Thoracic aorta (tissue), 2 donors: ENCODE measurements at places on chromosomes 6 and 20. TPM values are rescaled to one million over a fixed set of nuclear protein-coding genes. Genes with fewer than 3 reads are reported as not detected.

DNA sequence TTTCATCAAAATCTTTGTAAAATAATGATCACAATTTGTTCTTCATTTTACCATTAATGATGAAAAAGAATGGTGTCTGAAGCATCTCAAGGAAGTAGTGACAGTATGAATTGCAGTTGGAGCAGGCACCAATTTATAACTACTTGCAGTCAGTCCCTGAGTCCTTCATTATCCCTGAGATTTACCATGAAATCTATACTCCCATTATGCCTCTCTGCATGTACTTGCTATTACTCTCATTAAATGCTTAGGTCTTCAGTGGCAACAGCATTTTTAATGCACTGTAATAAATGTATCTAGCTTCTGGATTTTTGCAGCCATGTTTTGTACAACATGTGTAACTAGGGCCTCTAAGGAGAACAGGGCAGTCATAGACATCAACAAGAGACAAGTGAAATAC lies 708.8 kb downstream of the EYS start:
- DNase-seq: no peak

DNA sequence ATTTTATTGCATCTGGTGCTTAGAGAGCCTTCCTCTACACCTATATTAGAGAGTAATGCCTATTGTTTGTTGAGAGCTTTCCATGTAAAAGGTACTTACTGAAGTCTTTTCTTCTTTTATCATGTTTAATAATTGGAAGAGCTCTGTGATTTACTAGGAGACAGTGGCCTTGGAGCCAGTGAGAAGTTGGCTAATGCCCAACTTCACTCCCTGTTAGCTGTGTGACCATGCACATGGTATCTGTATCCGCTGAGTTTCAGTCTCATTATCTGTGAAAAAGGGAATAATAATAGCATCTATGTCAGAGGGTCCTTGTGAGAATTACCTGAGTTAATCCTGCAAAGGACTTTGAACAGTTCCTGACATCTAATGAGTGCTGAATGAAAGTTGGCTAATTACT lies 105.0 kb downstream of the CD109 start:
- no peak for DNase-seq

DNA sequence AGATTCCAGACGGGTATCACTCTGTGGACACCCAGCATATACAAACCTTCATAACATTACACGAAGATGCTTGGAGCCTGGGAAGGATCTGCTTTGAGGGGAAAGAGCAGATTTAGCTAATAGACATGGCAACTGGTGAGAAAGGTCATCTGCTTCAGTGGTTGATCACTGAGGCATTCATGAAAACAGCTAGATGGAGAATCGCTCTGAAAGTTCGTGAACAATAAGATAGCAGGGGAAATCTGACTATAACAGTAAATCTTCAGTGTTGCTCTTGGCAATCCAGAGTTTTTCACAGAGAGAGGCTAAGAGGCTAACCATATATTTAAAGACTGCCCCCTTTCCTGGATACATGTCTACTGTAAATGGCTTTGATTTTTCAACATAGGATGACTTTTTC lies 245.3 kb downstream of the FARS2 start:
- no peak for DNase-seq

GRCh38 chr6:154382740-154383139 lies 26.1 kb upstream of the IPCEF1 start:
- DNase-seq: no peak

DNA sequence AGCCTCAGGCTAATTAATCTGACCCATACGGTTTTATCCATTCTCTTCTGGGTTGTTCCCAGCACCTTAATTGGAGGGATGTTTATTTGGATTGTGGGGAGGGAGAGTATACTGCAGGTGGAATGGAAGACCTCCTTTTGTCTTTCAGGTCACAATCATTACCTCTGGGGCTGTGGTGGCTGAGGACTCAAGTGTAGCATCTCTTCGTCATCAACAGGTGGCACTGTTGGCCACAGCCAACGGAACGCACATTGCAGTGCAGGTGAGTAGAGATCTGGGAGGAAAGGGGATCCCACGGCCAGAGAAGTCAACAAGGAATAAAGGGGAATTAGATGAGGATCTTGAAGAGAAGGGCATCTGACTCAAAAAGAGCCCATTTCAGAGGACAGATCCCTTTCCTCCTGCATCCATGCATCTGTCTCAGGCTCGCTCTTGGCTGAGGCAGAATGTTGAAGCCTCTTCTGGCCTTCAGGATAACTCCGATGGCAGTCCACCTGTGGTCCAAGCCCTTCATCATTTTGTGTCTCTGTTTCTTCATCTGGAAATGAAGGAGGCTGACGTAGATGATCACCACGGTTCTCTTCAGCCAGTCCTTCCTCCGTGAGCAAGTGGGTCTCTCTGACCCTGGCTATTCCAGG lies 3.2 kb upstream of the DEF6 start:
- no peak for DNase-seq

- no peak for DNase-seq
These were observed 14.9 kb upstream of the HDDC2 start for GRCh38 chr6:125316621-125317020.

GRCh38 chr6:126337323-126337722 lies 2.6 kb upstream of the CENPW start:
- no peak for DNase-seq

DNA sequence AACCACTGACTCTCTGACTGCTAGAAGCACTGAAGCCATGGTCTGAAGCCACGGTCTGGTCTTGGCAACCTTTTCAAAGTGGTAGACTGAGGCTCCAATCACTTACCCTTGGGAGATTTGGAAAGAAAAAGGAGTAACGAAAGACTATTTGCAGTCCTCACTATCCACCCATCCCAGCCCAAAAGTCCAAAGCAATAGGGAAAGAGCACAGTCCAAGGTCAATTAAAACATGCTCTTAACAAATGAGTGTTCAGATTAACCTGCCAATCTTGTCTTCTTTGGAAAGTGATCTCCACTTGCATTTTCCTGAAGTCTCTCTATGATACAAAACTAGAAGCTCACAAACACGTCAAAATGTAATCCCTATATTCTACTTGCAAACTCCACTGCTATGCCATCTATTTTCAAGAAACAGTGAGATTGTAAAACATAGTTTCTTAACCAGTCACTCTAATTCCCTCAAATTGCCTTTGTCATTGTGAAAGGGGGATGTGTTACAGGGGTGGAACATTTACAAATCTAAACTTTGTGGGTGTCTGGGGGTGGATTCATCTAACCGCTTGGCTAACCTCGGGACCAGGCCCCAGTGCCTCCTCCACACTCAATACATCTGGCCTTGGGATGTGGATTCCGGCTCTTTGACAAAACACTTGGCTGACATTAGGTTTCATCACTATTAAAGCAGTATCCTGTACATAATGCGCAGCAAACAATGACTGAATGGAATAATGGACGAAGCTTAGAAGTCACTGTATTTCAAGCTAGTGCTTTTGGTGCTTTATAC lies 56.4 kb downstream of the B4GALT5 start:
- no peak for DNase-seq

GRCh38 chr6:112279031-112279935 lies 24.9 kb upstream of the LAMA4 start:
- no peak for DNase-seq

DNA sequence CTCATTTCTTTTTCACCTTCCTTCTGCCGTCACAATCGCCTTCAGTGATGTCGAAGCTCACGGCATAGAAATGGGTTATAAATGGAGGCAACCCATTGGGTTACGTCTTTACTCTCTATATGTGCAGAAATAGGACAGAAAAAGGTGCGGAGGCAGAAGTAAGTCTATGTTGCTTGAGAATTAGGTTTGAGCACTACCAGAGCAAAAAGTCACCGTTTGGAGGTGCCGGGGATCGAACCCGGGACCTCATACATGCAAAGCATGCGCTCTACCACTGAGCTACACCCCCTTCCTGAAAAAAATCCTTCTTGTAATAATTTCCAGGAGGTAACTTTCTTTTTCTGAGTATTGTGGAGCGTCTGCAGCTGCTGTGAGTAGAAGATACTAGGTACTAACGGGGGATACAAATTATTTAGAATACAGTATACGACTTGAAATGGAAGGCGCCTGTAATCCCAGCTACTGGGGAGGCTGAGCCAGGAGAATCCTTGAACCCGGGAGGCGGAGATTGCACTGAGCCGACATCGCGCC lies 134.2 kb downstream of the TRIM27 start:
- no peak for DNase-seq

DNA sequence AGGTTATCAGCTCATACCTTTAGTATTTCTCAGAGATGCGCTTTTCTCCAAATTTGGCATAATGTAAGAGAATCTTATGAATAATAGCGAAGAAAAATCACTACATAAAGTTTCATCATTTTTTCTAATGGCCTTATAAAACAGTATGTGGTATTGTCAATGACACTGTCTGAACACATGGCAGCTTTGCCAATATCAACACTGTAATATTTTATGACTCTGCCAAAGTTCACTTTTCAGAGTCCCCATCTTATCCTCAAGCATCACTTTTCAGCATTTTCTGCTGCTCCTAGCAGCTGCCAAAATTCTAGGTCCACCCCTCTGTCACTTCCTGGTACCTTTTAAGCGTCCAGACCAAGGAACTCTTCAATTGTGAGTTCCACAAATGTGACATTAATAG lies 171.5 kb upstream of the C6orf118 start:
- no peak for DNase-seq

- no peak for DNase-seq
These were observed 591.5 kb downstream of the RFPL4B start for GRCh38 chr6:112938650-112939049.

GRCh38 chr6:18121580-18122127 lies 823 bp downstream of the NHLRC1 start:
- no peak for DNase-seq

GRCh38 chr20:59748619-59749191 lies 144.4 kb downstream of the PHACTR3 start:
- no peak for DNase-seq

DNA sequence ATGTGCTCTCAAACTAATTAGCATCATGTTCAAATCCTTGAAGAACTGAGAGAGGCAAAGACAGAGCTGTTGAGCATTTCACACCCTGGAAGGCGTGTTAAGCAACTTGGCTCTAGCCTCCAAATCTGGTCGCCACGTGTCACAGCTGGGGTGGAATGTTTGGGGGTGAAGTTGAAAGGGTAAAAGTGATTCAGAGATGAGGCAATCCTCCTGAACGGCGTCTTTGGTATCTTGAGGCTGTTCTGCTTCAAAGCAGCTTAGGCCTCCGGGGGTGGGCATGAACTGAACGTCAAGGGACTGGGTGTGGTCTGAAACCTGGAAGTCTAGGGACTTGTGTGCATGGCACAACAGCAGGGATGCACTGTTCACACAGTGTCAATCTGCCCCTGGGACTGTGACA lies 62.3 kb downstream of the TRAM2 start:
- DNase-seq: no peak

GRCh38 chr20:62979310-62979709 lies 26.8 kb downstream of the SLC17A9 start:
- DNase-seq: no peak

GRCh38 chr20:18921291-18921690 lies 107.7 kb downstream of the SCP2D1 start:
- no peak for DNase-seq

DNA sequence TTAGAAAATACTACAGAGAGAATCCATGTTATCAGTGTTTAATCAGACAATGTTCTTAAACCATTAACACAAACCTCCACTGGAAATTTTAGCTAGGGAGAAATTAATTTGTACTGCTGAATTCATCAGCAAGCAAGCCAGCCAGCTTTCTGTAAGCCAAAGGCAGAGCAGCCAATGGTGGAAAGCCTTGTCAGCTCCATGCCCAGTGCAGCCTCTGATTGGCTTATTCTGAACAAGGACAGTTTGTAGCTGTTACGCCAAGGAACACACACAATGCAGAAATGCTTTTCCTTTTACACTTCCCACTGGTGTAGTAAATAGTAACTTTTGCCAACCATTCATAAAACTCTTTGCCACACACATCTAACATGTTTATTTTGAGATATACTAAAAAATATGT lies 265.0 kb downstream of the TENT5A start:
- DNase-seq: no peak

DNA sequence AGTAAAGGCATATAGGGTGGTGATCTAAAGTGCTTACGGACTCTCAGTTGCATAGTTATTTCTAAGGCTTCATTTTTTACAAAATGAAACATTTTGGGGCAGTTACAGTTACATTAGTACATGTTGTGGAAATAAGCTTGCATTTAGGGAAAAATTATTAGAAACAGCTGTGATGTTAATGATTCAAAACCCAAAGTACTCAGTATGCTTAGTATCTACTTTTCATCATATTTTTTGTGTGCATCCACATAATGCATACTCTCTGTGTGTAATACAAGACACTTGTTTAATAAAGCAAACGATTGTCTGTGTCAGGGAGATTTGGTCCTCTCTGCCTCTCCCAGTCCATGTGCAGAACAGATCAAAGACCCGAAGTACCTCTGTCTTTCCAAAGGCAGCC lies 11.4 kb upstream of the TBX18 start:
- no peak for DNase-seq

DNA sequence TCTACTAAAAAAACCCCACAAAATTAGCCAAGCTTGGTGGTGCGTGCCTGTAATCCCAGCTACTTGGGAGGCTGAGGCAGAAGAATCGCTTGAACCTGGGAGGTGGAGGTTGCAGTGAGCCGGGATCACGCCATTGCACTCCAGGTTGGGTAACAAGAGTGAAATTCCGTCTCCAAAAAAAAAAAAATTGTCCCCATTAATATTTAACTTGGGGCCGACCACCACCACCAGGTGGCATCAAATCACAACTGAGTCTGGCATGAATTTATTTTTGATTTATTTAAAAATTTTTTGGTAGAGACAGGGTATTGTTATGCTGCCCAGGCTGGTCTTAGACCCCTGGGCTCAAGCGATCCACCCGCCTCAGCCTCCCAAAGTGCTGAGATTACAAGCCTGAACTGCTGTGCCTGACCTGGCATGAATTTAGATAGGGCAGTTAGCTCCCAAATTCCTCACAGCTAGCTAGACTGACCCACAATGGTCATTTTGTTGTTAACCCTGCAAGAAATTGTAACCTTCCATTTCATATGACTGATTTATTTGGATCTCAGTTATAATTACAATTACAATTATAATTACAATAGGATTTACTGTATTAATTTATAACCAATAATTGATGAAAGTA lies 17.1 kb upstream of the BEND3 start:
- DNase-seq: no peak

DNA sequence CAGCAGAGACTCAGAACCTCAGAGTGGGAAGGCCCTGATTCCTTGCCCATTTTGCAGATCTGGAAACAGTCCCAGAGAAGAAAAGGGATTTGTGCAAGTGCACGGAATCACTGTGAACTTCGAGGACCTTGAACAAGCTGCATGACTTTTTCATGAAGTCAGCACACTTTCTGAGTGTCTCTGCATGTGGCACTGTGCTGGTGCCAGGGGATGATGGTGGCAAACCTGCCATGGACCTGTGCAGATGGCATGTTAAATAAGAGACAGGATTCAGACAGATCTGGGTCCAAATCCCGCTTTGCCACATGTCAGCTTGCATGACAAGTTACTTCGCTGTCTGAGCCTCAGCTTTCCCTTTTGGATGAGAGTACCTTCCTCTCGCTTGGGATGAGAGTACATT lies 26.8 kb downstream of the ZNF831 start:
- no peak for DNase-seq

GRCh38 chr6:149077208-149077607 lies 240.3 kb upstream of the TAB2 start:
- no peak for DNase-seq

TGM2 gene
- 755 TPM for total RNA-seq

SMOC2 gene
- total RNA-seq: 424 TPM

RALY gene
- total RNA-seq: 104 TPM

FAXC gene
- total RNA-seq: 0.99 TPM

COL9A1 gene
- total RNA-seq: not detected

ULBP2 gene
- not detected for total RNA-seq

RGS17 gene
- total RNA-seq: 3.4 TPM

EDN3 gene
- not detected for total RNA-seq

PRICKLE4 gene
- total RNA-seq: 4.6 TPM
